Hepatocyte (in vitro differentiated cells): ENCODE measurements at places on chromosomes 6 and 20. TPM values are rescaled to one million over a fixed set of nuclear protein-coding genes. Genes with fewer than 3 reads are reported as not detected.

The DEFB113 gene
- polyA plus RNA-seq: not detected in 2 replicates

GRCh38 chr20:9068233-9068801 is 570 bp upstream of the PLCB4 start:
- no peaks in the 10 kb centered on the region for H3K36me3 ChIP-seq
- peak overlapping the region; percentile 76 for H3K4me3 ChIP-seq
- peak; percentile 75 for DNase-seq
- H3K27ac ChIP-seq: peak overlapping the region; percentile 64
- H3K27me3 ChIP-seq: no peaks in the 10 kb centered on the region
- H3K4me1 ChIP-seq: no peaks in the 10 kb centered on the region

GRCh38 chr6:33317669-33318425 is at the start of gene ZBTB22:
Gene ZBTB22, minus strand, starts transcription at chr6:33317744. Its CDS starts 828 bp downstream, at chr6:33316916.
- H3K4me3 ChIP-seq: peak within 1 kb of the TSS; percentile 24
- H3K27me3 ChIP-seq: no peaks in the 10 kb centered on the region
- peak within 1 kb of the TSS; percentile 71 for H3K27ac ChIP-seq
- H3K36me3 ChIP-seq: no peaks in the 10 kb centered on the region

DNA sequence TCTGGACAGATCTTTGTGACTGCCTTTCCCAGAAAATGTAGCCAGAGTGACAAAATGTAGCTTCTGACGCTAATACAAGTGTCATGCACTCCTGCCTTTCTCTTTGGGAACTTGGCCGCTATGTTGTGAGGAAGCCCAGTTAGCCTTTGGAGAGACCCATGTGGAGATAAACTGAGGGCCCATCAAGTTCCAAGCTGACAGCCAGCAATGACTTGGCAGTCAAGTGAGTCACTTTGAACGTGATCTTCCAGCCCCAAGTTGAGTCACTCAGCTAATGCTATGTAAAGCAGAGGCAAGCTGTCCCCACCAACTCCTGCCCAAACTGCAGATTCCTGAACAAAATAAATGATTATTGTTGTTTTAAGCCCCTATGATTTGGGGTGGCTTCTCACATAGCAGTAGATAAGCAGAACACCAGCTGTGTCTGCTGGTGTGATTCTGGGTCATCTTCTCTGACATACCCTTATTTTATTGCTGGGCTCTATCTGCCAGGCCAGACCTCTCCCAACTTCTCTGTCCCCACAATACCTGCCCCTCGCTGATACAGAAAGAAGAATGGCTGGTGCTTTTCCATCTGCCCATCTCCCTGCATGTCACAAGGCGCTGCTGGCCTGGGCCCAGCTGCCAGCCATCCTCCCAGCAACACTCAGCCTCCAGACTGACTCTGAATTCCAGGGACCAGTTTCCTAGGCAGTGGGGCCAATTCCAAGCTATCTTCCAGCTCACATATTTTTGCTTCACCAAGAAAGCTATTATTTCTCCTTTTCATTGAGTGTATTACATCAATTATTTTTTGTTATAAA is 274.8 kb downstream of the LRFN2 start:
- no peaks in the 10 kb centered on the region for H3K4me1 ChIP-seq
- no peaks in the 10 kb centered on the region for H3K36me3 ChIP-seq
- no peak overlapping the region for H3K27ac ChIP-seq
- H3K4me3 ChIP-seq: no peak overlapping the region

The UCKL1 gene
- polyA plus RNA-seq: 52.2 and 62.9 TPM in 2 replicates

DNA sequence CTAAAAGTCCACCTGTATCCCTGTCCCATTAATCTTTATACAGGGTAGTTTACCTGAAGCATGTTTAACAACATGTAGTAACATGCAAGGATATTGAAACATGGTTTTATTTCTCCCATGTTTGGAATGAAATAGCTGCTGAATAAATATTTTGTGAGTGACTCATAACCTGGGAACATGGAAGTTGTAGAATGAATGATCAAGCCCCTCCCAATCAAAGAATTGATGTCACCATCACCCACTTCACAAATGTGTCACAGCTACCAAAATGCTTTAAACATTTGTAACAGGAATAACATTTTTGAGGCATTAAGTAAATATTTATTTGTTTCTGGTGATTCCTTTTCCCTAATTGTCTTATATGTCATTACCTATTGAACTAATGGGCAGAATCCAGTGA is 58.9 kb upstream of the TNFAIP3 start:
- H3K27me3 ChIP-seq: no peaks in the 10 kb centered on the region
- no peaks in the 10 kb centered on the region for H3K36me3 ChIP-seq
- no peak overlapping the region for H3K4me3 ChIP-seq

DNA sequence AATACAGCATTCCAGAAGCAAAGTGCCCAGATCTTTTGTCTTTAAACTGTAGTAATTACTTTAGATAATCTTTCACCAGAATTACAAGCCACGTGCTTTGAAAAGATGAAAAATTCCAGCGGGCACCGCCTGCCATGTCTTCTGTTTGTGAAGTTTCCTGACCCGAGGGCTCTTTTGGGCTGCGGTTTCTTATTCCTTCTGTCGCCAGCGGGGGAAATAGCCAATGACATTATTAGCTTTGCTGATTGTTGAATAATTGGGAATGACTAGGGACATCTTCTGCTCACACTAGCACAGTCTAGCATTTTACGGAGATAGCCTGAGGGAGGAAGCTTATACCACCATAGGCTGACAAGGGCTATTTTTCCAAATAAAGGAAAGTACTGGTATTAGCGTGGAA is 124.7 kb downstream of the SAMD5 start:
- no peak overlapping the region for H3K4me3 ChIP-seq
- DNase-seq: no peak
- H3K27ac ChIP-seq: no peak overlapping the region
- no peaks in the 10 kb centered on the region for H3K4me1 ChIP-seq

DNA sequence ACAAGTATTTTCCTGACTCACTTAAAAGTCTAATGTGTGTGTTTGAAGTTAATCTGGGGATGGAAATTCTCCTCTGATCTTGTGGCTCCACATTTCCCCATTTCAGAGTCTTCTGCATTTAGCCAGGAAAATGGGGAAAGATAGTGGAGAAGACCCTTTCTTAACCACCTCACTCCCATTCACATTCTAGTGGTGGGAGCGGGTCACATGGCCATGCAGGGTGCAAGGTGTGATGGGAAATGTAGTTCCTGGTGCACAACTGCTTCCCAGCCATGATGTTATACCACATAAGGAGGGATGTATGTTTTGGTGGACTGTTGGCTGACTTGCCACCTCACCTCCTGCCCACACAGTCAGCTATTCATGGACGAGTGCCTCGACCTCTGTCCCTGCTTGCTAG is 61.8 kb downstream of the BANF2 start:
- H3K27me3 ChIP-seq: no peaks in the 10 kb centered on the region
- no peak for DNase-seq
- peaks cover 12% of the 10 kb centered on the region for H3K4me1 ChIP-seq
- no peak overlapping the region for H3K27ac ChIP-seq
- H3K36me3 ChIP-seq: no peaks in the 10 kb centered on the region
- no peak overlapping the region for H3K4me3 ChIP-seq

The ARMC2 gene
- 4.8 and 6.7 TPM in 2 replicates for polyA plus RNA-seq

DNA sequence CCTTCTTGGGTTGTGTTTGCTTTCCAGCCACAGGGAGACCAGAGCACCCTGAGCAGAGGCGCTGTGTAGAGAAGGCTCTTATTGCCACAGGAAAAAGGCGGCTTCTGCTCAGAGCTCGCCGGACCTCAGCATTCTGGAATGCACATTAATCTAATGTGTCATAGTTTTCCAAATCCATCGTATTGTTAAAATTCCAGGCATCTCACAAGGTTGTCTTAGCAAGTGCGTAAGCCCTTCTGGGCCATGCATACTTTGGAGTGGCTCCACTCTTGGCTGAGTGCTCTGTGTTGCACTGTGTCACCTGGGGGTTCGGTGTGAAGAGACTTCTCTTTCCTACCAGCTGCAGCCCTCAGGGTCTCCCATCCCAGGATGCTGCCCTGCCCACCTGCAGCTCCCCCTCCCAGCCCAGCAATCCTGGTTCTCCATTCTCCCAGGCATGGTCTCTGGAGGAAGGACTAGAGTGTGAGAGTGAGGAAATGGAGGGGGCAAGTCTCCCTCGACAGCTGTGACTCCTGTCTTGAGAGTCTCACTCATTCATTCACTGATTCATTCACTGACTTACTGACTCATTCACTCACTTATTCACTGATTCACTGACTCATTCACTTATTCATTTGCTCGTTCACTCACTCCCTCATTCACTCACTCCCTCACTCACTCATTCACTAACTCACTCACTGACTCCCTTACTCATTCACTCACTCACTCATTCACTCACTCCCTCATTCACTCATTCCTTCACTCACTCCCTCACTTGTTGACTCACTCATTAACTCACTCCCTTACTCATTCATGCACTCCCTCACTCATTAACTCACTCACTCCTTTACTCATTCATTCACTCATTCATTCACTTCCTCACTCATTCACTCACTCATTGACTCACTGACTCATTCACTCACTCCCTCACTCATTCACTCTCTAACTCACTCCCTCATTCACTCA is 83.7 kb upstream of the MPC1 start:
- no peak overlapping the region for H3K27ac ChIP-seq
- H3K27me3 ChIP-seq: no peaks in the 10 kb centered on the region
- H3K36me3 ChIP-seq: no peaks in the 10 kb centered on the region
- no peak overlapping the region for H3K4me3 ChIP-seq

The EMILIN3 gene
- polyA plus RNA-seq: 2.8 and 3.0 TPM in 2 replicates

The TREM1 gene
- 2.3 and 2.8 TPM in 2 replicates for polyA plus RNA-seq

DNA sequence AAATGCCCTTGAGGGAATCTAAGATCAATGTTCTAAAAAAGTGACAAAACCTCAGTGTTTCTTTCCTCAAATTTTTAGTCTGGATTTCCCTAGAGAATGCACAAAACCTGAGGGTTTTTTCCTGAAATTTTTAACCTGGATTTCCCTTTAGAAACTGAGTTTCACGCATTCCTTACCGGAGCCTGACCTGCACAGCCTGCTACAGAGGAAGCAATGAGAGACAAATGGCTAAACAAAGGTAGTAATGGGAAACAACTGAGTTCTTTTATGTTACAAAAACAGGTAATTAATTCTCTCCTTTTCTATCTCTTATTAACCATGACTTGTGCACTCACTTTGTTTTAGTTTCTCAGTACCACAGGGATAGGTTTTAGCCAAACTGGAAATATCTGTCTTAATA is 281.7 kb upstream of the NT5E start:
- H3K4me1 ChIP-seq: no peaks in the 10 kb centered on the region
- H3K4me3 ChIP-seq: no peak overlapping the region
- no peak for DNase-seq
- no peaks in the 10 kb centered on the region for H3K36me3 ChIP-seq
- H3K27me3 ChIP-seq: peaks cover 11% of the 10 kb centered on the region

GRCh38 chr20:15799871-15800270 is 773.4 kb downstream of the KIF16B start:
- no peak overlapping the region for H3K27ac ChIP-seq
- no peaks in the 10 kb centered on the region for H3K4me1 ChIP-seq
- DNase-seq: no peak
- H3K27me3 ChIP-seq: no peaks in the 10 kb centered on the region
- no peak overlapping the region for H3K4me3 ChIP-seq

DNA sequence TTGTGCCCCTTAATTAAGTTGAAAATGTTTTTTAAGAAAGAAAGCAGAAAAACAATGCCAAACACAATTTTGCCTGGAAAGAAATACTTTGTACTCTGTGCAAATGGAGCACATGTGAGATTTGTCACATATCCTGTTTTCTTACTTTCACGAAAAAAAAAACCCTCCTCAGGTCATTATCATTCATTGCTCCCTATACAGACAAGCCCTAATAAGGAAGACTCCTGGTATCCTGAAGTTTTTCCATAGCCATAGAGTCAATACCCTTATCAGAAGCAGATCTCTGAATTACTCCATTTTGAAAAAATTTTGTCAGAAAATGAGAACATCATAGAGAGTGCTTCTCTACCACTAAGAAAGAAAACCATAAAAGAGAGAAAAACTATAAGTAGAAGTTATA is 14.0 kb upstream of the NT5E start:
- no peaks in the 10 kb centered on the region for H3K4me1 ChIP-seq
- no peak overlapping the region for H3K4me3 ChIP-seq

DNA sequence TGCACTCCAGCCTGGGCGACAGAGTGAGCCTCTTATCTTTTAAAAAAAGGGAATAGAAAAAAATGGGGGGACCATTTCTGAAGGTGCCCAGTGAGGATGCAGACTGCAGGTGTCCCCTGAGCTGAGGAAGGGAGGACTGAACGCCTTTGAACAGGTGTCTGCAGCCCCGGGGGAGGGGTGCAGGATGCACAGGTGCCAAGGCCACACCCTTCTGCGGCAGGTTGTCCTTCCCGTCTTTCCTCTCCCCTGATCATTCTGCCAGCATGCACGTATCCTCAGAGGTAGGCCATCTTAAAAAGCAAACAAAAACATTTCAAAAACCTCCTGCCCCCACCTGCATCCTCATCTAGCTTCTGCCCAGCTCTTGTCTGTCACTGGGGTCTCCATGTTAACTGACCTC is 101.3 kb downstream of the MTHFD1L start:
- no peak overlapping the region for H3K4me3 ChIP-seq
- H3K27ac ChIP-seq: no peak overlapping the region
- peaks cover 4% of the 10 kb centered on the region for H3K36me3 ChIP-seq
- no peaks in the 10 kb centered on the region for H3K4me1 ChIP-seq
- no peak for DNase-seq
- no peaks in the 10 kb centered on the region for H3K27me3 ChIP-seq

DNA sequence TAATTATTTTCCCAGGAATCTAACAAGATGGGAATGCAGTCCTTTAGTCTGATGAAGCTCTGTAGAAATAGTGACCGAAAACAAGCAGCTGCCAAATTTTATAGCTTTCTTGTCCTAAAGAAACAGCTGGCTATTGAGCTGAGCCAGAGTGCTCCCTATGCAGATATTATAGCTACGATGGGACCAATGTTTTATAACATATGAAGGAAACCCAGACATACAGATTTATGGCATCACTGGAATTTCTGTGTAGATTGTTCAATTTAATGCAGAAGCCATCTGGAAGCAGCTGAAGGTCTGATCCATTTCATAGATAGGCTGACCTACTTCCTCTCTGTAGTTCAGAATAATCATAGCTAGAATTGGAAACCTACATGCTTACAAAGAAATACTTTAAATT is 11.8 kb upstream of the SNPH start:
- no peak for DNase-seq
- no peaks in the 10 kb centered on the region for H3K36me3 ChIP-seq
- H3K4me1 ChIP-seq: no peaks in the 10 kb centered on the region
- H3K27ac ChIP-seq: no peak overlapping the region
